ENCODE measurements at places on chromosomes 3 and 15. TPM values are rescaled to one million over a fixed set of nuclear protein-coding genes. Genes with fewer than 3 reads are reported as not detected.
A peak's percentile ranks its signal among the peaks of the same experiment; 100 is the strongest.

DNA sequence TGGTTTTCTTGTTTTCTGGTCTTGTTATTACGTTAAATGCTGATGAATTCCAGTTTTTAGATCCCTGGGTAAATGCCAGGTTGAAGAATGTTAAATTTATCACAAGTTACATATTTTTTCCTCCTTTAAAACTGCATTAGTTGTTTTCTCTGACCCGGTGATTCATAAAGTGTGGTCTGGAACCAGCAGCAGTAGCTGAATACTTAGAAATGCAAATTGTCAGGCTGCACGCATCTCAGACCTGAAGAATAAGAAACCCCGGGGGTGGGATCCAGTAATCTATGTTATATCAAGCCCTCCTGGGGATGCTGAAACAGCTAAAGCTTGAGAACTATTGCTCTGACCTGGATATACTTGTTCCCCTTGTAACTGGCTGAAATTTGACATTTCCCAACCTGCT is 69.1 kb downstream of the PEX5L start:
- DNase-seq, result no peak

IQCH gene
- polyA plus RNA-seq, result 2.2 TPM

- no peak for DNase-seq
These were observed 76.6 kb downstream of the LRRFIP2 start for GRCh38 chr3:37097776-37098175.

DNA sequence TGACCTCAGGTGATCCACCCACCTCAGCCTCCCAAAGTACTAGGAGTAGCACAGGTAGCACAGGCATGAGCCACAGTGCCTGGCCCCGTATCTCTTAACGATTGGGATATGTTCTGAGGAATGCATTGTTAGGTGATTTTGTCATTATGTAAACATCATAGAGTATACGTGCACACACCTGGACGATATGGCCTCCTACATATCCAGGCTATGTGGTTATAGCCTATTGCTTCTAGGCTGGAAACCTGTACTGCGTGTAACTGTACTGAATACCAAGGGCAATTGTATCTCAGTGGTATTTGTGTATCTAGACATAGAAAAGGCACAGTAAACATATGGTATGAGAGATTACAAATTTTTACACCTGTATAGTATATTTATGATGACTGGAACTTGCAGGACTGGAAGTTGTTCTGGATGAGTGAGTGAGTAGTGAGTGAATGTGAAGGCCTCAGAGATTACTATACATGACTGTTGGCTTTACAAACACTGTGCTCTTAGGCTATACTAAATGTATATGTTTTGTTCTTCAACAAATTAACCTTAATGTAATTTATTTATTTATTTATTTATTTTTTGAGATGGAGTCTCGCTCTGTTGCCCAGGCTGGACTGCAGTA is 120.7 kb downstream of the MBNL1 start:
- no peak for DNase-seq

DNA sequence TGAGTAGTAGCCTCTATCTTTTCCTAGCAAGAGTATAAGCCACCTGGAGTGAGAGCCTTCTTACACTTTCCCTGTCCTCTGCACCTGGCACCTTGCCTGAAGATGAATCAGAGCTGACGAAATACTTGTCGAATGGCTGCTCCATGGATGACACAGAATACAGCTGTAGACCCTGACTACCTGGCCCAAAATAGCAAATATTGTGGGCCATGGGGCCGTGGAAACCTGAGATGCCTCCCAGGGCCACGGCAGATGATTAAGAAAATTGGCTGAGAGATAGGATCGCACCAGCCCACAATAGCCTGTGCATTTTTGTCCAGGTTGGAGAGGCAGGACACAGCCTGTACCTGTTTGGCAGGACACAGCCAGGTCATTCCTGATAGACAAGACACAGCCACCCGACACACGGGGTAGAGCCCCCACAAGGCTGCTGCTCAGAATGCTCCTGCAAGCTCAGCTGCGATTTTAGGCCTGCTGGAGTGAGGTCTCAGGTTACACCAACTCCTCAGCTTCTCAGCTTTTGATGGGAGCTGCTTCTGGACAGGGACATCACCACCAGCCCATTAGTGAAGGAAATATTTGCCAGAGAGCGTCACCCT is 22.9 kb upstream of the TPM1 start:
- peak; percentile 96 for DNase-seq

GRCh38 chr3:9703736-9704346 is at the start of gene CPNE9:
CPNE9 (plus strand) TSS chr3:9703833; CDS start chr3:9703997, 164 bp downstream.
- DNase-seq, result no peak

DNA sequence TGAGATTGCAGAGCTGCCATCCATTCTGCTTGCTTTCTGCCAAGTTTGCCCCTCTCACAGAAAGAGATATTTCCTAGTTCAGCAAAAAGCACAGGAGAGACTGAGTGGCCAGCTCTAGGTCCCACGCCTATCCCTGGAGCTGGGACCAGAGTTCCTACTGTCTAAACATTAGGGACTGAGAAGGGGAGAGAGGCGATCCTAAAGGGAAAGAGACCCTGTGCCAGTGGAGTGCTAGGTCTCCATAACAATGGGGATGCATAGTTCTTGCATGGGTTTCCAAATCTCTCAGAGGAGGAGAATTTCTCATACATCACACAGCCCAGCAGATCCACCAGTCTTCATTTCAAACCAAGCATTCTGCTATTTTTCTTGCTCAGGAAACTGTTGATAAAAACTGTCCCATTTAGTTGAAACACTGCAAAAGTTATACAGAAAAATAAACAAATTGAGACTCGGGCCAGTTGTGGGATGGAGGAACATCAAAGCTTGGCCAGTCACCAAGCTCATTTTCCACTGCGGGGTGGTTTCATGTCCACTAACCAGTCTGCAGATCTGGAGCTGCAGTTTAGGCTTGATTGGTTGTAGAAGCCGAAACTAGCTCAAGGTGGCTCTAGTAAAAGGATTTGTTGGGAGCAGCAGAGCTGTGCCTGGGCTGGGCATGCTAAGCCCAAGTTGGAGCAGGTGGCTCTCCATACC is 62.7 kb downstream of the EEFSEC start:
- no peak for DNase-seq

All from keratinocyte (primary cell).